Placental pericyte (primary cell): ENCODE measurements at places on chromosomes 6 and 20. TPM values are rescaled to one million over a fixed set of nuclear protein-coding genes. Genes with fewer than 3 reads are reported as not detected.

TMEM74B gene
- total RNA-seq, result not detected in 2 replicates

PPARD gene
- 8.3 and 11.6 TPM in 2 replicates for total RNA-seq

NOTCH4 gene
- 0.44 and 1.1 TPM in 2 replicates for total RNA-seq

TUBB2A gene
- total RNA-seq, result 20.4 and 171 TPM in 2 replicates

OR12D2 gene
- total RNA-seq, result not detected in 2 replicates

MRAP2 gene
- total RNA-seq, result not detected in 2 replicates

ADGRF1 gene
- total RNA-seq, result 0.29 TPM in 1 of 2 replicates, not detected in the other

ADTRP gene
- 2.4 and 2.8 TPM in 2 replicates for total RNA-seq
